ENCODE measurements at places on chromosomes 5 and 9.

DNA sequence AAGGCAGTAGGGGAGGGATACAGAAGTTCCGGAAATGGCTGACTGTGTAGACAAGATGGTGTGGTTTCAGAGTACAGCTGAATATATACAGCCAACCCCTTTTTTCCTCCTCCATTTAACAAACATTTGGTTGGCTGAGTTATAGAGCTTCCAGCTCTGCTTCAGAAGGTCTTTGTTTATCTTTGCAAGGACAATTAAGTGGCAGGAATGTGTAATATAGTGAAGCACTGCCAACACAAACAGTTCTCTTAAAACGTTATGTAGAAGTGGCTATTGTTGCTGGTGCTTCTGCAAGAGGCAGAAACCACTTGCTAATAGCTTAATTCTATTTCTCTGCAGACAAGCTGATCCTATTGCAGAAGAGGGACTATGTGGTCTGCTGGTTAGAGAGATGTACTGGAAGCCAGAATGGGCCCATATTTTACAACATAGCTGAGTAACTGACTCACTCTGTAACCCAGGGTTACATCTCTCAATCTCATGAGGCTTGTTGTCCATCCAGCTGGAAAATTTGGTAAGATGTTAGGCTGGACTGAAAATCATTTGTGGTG is 62.7 kb upstream of the OSMR start:
- no peak for DNase-seq

- no peak for DNase-seq
Measured at GRCh38 chr5:159095866-159096242, 3.9 kb downstream of the EBF1 start.

GRCh38 chr5:17839848-17840247 is 205.6 kb downstream of the TAF11L14 start:
- no peak for DNase-seq

GRCh38 chr5:164672205-164672604 is 1166.8 kb downstream of the MAT2B start:
- no peak for DNase-seq

GRCh38 chr5:136226401-136226800 is 33.4 kb upstream of the SMIM32 start:
- no peak for DNase-seq

GRCh38 chr5:111935009-111935408 is 178.0 kb upstream of the NREP start:
- DNase-seq: no peak

Data from D341Med (cell line).